ENCODE measurements at places on chromosomes 11 and 22.

DNA sequence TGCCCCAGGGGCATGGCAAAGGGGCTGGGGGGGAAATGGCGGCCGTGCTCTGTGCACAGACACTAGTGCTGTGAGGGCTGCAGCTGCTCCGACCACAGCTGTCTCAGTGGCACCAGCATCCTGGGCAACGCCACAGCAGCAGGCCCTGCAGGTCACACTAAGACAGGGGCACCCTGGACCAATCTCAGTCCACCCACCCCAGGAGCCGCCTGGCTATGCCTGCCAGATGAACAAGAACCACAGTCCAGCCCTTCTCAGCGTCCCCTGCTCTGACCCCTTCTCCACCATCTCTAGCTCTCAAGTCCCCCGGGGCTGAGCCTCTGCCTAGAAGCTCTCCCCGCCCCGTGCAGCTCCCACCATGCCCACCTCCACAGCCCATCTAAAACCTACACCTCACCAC, 16.5 kb downstream of the TUBGCP6 start:
- no peak for DNase-seq

DNA sequence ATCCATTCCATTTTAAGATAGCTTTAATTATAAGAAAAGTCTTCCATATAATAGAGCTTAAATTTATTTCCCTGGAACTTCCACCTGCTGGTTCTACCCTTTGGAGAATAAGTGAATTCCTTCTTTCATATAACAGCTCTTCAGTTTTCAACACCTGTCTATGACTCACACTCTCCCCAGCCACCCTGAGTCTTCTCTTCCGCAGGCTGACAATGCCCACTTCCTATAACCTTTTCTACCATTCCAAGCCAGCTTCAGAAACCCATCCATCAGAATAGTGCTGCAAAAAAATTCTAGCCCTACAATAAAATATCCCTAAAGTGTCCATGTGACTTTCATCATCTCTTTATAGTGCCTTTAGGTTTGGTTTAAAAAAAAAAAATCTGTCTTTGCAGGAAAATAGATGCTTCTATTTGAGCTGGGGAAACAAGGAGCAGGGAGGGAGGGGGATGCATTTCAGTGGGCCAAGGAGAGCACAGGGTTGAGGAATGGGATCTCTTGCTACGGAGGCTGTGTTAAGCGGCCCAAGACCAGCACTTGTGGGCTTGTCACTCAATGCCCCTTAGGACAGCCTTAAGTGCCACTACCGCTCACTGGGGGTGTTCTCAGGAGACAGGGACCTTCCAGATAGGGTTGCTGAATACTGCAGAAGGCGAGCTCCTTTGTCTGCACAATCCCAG, 178.6 kb downstream of the DSCAML1 start:
- no peak for DNase-seq

- no peak for DNase-seq
These were observed 98.6 kb downstream of the ARHGAP8 start for GRCh38 chr22:44850946-44851345.

GRCh38 chr22:17981497-17981896, 42.9 kb downstream of the MICAL3 start:
- DNase-seq = no peak

DNA sequence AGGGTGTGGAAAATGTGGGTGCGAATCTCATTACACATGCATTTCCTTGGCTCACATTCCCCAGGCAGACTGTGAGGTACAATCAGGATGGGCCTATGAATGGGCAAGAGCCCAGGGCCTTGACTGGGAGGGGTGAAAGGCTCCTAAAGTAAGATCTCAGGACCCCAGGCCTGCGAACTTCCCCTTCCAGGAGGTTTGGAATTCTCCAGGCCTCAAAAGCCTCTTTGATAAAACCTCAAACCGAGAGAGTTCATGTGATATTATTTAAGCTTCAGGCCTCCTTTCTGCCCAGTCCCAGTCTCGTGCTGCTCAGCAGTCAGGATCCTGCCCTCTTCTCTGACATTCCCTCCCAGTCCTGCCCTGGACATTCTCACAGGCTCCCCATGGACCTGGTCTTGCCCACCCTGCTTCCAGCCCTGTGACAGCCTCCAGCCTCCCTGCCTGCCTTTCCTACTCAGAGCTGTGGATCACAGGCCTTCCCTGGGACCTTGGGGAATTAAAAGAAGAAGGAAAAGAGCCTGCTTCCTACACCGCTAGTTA, 37.3 kb upstream of the TEAD1 start:
- no peak for DNase-seq

DNA sequence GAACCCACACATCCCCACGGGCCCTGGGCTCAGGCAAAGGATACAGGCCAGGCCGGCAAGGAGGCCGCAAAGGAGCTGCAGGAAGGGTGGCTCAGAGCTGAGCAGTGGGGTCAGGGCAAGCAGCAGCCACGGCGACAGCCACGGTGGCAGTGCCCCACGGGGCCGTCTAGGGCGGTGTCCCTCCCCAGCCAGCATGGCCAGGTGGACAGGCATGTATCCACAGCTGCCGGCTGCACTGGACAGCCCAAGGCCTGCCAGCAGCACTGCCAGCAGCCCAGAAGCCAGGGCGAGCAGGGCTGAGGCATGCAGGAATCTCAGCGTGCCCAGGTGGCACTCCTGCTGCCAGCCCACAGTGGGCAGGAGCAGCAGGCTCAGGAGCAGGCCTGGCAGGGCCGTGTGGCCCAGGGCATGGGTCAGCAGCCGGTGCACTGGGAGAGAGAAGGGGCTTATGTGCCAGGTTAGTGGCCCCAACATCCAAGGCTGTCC, 3.9 kb downstream of the RHBDD3 start:
- no peak for DNase-seq

- DNase-seq = no peak
These were observed 131.6 kb downstream of the FBXO7 start for GRCh38 chr22:32606181-32606580.

DNA sequence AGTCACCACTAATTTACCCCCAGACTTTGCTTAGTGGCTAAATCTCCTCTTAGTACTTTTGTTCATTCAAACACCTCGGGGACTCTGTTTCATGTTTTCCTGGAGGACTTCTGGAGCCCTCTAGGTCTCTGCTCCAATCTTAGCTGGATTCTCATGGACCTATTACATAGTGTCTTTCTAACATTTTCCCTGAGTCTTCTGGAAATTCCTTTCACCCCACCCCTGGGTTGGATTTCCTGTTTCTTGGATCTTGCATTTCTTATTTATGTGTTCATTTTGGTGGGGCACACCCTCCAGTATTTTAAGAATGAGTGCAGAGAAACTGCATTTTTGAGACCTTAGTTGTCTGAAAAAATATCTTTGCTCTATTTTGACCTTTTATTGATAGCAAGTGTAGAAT, 220.1 kb downstream of the BLID start:
- no peak for DNase-seq

GRCh38 chr11:47269829-47270305, at the start of gene MADD:
Gene MADD (plus strand): TSS chr11:47270133.
- peak; percentile 69 for DNase-seq

DNA sequence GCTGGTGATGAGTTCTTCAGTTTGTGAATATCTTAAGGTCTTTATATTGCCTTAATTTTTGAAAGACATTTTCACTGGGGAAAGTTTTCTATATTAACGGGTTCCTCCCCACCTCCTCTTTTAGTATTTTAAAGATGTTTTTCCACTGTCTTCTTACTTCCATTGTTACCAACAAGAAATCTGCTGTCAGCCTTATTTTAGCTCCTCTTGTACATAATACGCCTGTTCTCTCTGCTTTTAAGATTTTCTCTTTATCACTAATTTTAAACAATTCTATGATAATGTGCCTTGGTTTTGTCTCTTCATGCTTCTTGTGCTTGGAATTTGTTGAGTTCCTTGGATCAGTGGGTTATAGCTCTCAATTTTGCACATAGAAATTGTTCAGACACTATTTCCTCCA, 280.4 kb downstream of the DCDC1 start:
- DNase-seq = no peak

GRCh38 chr11:64148917-64149617, 16.8 kb downstream of the MACROD1 start:
- DNase-seq = no peak

DNA sequence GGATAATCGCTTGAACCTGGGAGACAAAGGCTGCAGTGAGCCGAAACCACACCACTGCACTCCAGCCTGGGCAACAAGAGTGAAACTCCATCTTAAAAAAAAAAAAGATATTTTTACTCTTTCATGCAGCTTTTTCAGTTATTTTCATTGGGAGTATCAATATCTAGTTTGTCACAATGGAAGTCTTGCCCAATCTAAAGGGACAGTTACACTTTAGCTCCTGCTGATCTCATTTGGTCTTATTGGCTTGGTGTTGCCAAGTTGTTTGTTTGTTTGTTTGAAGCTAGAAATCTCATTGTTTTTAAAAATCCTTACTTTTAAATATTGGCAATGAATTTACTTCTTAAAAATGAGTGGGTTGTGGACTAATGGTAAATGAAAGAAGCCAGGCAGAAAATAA, 24.7 kb downstream of the CEP295 start:
- DNase-seq = no peak

- no peak for DNase-seq
These were observed 7.9 kb downstream of the DDX10 start for GRCh38 chr11:108672786-108673185.

DNA sequence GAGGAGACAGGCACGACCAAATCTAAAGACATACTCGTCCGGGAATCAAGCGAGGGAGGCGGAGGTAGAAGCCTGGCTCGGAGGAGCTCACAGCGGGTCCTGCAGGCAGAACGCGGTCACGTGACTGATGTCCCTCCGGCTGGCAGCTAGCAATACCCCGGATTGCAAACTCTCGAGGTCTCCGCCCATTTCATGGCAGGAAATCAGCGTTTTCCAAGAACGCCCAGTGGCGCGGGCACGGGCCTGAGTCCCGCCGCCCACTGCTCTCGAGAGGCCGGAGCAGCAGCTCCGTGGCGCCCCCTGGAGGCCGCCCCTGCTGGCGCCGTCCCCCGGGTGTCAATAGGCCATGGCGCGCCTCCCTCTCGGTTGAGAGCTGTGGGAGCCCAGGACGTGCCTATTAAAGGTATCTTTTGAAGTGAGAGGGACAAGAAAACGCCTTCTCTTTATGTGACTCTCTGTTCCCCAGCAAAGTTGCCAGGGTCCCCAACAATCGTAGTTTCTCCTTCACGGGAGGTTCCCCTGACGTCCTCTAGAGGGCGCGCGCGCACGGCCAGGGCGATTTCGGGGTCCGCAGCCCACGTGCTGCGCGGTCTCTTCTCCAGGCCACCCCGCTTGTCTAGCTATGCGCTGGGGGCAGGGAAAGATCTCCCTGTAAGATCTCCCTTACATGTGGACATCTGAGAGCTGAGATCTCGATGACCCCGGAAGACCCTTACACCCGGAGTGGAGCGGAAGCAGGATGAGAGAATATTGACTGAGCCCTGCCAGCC, 37.3 kb upstream of the RBFOX2 start:
- DNase-seq = peak; percentile 27

DNA sequence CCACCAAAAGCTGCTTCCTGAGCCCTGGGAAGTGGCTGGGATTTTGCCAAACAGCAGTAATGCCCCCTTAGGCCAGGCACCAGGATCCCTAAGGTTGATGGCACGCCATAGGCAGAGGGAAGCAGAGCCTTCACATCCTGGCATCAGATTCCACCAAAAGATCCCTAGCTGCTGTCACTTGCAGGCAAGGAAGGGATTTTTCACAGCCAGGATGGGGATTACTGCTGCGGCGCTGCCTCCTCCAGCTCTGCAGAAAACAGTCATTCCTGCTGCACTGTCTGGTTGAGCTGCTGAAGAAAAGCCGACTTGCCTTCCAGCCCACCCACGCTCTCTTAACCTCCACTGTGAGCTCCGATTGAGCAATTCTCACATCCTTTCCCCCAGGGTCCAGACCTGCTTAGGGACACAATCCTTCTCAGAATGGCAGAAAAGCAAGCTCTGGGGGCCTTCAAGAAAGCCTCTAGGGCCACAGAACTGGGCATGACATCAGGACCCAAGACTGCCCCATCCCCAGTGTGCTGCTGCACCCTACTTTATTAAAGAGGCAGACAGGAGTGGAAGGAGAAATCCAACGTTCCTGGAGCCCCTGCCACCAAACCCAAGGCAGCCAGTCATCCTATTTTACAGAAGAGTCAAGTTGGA, 19.9 kb downstream of the SYN3 start:
- no peak for DNase-seq

GRCh38 chr11:113272281-113272680, 42.1 kb upstream of the TTC12 start:
- no peak for DNase-seq

GRCh38 chr11:44286268-44286880, 23.6 kb downstream of the ALX4 start:
- DNase-seq = peak; percentile 6

- no peak for DNase-seq
These were observed 1.4 kb upstream of the RGL4 start for GRCh38 chr22:23689414-23689813.

GRCh38 chr11:101745756-101746155, 161.9 kb upstream of the TRPC6 start:
- no peak for DNase-seq

DNA sequence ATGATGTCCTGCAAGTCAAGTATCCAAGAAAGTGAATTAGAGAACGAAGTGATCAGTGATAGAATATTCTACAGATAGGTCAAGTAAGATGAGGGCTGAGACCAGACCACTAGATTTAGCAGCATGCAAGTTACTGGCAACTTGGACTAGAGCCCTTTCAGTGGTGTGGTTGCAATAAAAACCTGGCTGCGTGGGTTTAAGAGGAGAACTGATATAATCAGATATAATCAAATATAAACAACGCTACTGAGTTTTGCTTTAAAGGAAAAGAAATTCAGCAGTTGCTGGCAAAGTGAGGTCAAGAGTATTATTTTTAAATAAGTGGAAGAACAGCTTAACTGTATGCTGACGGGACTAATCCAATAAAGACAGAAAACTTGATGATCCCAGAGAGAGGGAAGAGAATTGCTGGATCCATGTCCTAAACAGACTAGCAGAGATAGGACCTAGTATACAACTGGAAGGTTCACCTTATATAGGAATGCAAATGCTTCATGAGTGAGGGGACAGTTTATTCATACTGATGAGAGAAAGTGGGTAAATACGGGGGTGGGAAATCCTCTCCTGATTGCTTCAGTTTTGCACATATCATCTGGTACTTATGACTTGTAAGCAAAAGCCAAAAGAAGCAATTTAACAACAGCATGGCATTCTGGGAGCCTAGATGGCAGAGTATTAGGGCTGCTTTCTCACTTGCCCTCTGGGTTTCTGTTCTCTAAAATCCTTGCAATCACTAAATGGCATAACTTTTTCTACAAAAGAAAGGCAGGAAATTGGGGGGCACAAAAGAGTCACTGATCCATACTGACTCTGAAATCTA, 146.2 kb downstream of the RBFOX2 start:
- no peak for DNase-seq

- no peak for DNase-seq
These were observed 21.1 kb upstream of the KLHL35 start for GRCh38 chr11:75453916-75454655.

GRCh38 chr11:104534278-104534677, 364.0 kb downstream of the CASP12 start:
- no peak for DNase-seq

- no peak for DNase-seq
These were observed at the start of gene BRSK2 for GRCh38 chr11:1389932-1390568. Gene BRSK2 (plus strand): TSS chr11:1389934. CDS start chr11:1390285, 351 bp downstream.

DNA sequence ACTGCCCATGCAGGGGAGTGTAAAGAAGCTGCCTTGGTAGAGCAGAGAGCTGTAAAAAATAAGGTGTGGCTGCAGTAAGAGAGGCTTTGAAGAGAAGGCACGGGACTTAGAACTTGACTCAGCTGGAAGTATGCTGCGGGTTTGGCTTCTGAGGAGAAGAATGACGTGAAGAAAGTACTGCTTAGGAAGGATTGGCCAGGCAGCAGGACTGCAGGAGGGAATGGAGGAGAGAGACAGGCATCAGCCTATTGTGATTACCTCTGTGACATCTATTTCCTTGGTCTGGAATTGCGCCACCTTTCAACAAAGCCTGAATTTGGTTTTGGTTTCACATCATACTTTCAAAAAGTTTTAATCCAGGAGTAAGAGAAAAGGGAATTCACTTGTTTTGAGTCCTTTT, 22.5 kb downstream of the PRRG4 start:
- no peak for DNase-seq
